Stimulated activated CD8-positive, alpha-beta memory T cell treated with anti-CD3 and anti-CD28 coated beads, Interleukin-15, amount 100 ng/mL, for 4 hours (primary cell): ENCODE measurements at places on chromosomes 1 and 21.

GRCh38 chr1:192491804-192492554 is 83.6 kb upstream of the RGS1 start:
- no peak for DNase-seq

DNA sequence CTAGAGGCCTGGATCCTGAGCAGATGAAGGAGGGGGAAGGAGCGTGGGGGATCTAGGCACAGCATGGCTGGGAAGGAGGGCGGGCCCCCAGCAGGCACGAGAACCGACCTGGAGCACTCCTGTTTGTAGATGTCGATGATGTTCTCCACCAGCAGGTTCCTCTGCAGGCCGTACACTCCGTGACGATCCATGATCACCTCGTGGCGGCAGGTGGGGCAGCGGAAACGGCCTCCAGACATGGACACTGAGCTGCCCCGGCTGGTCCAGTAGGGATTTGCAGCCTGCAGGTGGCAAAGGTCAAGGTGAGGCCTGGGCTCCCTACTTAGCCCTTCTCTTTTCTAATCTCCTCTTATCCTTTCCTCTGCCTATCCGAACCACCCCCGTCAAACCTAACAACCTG is 1.3 kb downstream of the TRIM63 start:
- DNase-seq, result no peak

DNA sequence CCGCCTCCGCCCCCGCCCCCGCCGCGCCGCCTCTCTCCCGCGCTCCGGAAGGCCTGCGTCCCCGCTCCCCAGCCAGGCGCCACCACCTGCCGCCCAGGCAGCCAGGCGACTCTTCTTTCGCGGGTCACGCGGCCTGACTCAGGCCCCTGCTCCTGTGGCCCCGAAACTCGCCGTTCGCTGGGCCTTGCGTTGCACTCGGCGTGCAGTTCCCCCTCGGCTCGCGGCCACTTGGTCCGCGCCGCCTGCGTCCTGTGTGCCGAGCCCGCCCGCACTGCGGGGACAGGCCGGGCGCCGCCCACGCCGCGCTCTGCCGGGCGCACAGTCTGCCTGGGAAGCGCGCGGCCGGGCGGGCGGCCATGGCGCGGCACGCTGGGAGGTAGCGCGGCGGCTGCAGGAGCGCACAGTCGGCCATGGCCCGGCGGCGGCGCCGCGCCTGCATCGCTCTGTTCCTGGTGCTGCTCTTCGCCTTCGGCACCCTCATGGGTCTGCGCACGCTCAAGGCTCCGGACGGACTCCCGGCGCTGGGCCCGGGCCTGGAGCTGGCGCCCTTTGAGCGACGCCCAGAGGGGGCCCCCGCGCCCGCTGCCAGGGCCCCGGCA is at the start of gene MANEAL:
MANEAL (plus strand) TSS at position 75 of the 599 bp plus-strand sequence; CDS start at position 411, 336 bp downstream.
- no peak for DNase-seq

GRCh38 chr1:33454646-33455282 is 17.7 kb upstream of the ZSCAN20 start:
- no peak for DNase-seq

DNA sequence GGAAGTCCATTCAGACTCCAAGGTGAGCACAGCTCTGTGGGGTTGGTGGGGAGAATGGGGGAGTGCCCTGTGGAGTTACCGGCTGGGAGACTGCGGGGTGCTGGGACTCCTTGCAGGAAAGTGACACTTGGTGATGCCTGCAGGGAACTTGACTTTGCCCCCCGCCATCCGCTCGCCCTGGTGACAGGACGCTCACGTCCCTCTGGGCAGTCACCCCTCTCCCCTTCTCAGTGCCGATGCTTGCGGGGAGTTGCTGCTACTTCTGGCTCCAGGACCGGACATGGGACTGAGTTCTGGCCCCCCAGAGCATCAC is 209.5 kb upstream of the C1orf174 start:
- no peak for DNase-seq

- DNase-seq, result no peak
Observed at GRCh38 chr1:154241703-154242351, 21.1 kb downstream of the UBAP2L start.

DNA sequence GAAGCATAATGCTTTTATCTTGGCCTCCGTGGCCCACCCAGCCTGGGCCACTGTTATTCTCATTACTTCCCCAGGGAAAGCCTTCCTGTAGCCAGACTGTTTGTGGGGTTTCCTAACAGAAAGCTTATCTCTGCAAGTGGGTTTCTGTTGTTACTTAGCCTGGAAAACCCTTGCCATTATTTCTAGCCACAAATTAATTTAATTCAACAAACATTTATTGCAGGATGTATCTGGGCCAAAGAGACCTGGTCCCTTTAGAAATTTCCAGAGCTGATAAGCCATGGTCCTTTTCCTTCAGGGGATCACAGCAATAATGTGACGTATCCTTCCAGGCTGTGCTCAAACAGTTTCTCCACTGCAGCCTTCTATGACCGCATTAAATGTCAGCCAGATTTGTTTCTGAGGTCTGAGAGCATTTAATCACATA is 20.9 kb downstream of the TNN start:
- no peak for DNase-seq

DNA sequence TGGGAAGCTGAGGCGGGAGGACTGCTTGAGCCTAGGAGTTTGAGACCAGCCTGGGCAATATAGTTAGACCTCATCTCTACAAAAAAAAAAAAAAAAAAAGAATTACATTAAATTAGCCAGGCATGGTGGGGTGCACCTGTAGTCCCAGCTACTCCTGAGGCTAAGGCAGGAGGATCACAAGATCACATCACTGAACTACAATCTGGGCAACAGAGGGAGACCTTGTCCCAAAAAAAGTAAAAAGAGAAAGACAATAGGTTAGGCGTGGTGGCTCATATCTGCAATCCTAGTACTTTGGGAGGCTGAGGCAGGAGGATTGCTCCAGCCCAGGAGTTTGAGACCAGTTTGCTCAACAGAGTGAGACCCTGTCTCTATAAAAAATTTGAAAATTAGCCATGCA is 130.3 kb downstream of the TIAM1 start:
- DNase-seq, result no peak

- no peak for DNase-seq
Observed at GRCh38 chr1:52631759-52632331, 1.1 kb upstream of the SHISAL2A start.

- DNase-seq, result no peak
Observed at GRCh38 chr1:220687809-220688208, 2.4 kb upstream of the C1orf115 start.

- DNase-seq, result no peak
Observed at GRCh38 chr1:29395736-29396437, 159.6 kb downstream of the PTPRU start.

DNA sequence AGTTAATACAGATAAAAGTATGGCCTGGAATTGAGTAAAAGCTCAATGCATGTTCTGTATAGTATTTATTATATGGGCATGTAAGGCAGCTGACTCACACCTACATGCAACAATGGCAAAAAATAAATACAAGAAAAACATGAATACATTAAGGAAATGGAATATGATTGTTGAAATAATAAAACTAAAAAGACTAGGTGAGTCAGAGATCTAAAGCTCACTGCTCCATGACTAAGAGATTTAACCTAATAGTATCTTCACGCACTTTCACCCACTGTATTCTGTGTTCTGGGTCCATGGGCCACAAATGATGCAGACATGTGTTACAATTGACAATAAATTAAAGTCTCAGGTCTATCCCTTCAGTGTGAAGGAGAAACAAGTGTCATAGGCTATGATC is 607.0 kb downstream of the AGBL4 start:
- no peak for DNase-seq

DNA sequence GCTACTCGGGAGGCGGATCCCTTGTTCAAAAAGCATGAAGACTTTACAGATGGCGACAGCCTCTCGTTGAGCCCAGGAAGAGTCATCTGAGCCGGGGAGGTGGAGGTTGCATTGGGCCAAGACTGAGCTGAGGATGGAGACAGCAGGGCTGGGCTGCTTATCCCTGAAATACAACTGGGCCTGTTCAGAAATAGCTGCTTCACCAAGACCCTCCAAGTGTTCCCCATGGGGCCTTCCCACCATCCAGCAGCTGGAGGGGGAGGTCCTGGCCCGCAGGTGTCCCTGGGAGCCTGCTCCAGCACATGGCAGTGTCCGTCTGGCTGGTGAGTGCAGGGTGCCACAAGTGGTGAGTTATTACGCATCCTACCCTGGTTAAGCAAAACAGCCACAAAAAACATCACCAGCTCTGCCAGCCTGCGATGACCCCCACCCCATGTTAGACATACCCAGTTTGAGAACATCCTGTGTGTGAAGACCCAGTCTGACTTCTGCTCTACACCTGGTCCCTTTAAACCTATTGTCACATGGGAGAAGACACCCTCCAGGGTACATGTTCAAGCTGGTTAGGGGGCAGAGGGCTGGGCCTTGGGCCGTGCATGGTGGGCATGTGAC is 93.1 kb upstream of the TMPRSS2 start:
- no peak for DNase-seq

DNA sequence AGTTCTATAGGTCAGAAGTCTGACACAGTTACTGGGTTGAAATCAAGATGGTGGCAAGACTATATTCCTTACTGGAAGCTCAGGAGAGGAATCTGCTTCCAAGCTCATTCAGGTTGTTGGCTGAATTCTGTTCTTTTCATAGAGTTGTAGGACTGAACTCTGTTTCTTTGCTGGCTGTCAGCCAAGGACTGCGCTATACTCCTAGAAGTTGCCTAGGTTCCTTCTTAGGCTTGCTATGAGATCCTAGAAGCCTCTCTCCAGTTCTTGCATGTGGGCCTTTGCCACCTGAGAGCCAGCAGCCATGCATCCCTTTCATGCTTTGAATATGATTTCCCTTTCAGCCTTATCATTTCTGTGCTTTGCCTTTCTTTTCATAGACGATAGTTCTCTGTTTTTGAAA is 176.4 kb downstream of the RPS6KC1 start:
- DNase-seq, result no peak

DNA sequence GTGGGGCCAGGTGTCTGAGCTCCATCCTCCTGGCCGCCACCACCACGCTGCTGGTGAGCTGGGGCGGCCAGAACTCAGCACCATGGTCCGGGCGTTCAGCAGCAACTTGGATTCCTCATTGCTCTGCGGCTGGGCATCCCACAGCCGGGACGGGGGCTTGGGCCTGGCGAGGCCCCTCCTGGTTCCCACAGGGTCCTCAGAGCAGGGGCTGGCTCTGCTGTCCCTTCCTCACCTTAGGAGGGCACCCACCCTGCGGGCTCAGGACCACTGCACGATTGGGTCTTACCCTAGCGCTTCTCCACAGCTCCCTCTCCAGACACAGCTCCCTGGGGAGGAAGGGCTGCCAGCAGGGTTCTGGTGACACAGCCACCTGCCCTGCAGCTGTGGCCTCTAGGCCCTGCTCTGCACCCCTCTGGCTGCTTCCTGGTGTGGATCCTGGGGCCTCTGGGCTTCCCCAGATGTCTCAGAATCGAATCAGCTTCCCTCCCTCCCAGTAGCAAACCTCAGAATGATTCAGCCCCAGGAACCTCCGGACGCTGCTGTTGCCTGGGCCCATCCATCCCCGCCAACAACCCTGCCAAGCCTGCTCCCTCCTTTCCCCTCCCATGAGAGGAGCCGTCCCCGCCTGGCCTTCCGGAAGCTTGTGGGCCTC is 25.0 kb downstream of the CRYAA start:
- no peak for DNase-seq

GRCh38 chr1:116842654-116843053 is 67.1 kb upstream of the PTGFRN start:
- no peak for DNase-seq

DNA sequence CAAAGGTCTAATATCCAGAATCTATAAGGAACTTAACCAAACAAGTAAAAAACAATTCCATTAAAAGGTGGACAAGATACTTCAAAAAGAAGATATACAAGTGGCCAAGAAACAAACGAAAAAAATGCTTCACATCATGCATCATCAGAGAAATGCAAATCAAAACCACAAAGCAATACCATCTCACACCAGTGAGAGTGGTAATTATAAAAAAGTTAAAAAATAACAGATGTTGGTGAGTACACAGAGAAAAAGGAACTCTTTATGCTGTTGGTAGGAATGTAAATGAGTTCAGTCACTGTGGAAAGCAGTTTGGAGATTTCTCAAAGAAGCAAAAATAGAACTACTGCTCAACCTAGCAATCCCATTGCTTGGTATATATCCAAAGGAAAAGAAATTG is 218.6 kb downstream of the SLC44A5 start:
- DNase-seq, result no peak

DNA sequence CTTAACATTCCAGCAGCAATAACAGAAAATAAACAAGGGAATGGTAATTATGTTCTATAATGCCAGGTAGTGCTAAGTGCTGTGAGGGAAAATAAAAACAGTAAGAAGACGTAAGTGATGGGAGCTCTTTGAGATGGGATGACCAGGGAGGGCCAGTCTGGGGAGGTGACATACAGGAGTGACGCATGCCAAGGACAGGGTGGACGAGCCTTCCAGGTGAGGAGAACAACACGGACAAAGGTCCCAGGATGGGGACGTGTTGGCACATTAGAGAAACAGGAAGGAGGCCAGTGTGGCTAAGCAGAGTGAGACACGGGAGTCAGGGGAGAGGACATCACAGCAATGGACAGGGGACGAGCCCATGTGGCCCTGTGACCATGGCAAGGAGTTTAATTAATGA is 11.7 kb upstream of the LRRC52 start:
- DNase-seq, result no peak

DNA sequence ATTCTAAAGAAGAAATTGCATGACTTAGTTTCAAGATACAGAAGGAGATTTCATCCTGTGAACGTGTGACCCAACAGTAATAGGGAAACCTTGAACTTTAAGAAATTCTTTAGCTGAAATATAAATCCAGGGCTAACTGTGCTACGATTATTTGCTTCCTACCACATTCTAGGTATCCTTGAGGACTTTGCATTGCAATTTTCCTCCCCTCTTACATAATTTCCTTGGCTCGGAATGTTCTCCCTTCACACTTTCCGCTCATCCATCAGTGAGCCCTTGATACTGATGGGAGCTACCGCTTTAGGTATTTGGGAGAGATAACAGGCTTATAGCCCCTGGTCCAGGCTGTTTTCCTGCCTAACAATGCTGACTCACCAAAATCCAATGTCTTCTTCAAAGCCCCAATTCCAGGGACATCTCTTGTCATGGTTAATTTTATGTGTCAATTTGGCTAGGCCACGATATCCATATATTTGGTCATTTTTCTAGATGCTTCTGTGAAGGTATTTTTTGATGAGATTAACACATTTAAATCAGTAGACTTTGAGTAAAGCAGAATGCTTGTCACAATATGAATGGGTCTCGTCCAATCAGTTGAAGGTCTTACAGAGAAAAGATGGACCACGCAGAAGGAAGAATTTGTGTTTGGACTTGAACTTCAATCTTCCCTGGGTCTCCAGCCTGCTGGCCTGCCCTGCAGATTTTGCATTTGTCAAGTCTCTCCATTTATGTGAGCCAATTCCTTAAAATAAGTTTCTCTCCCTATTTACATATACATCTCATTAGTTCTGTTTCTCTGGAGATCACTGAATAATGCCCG is 121.2 kb downstream of the PTPN14 start:
- no peak for DNase-seq

- no peak for DNase-seq
Observed at GRCh38 chr1:195733826-195734225, 874.4 kb downstream of the KCNT2 start.

GRCh38 chr21:43369124-43369523 is 57.8 kb downstream of the SIK1 start:
- no peak for DNase-seq

DNA sequence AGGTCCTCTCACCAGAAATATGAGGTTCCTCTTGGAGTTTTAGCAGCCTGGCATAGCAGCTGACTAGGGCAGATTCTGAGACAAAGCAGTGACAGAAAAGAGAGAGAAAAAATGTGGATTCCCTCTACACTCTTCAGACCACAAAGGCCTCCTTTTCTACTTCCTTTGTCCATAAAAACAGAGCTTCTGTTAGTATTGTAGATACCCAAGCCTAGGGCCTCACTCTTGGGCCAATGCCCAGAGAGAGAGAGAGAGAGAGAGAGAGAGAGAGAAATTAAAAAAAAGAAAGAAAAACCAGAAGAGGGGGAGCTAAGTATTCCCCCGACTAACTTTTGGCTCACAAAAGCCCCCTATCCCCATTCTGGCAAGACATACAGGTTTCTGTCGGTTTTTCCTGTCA is 2.4 kb upstream of the ZRANB2 start:
- no peak for DNase-seq
